ENCODE measurements at places on chromosomes 1 and 21.

DNA sequence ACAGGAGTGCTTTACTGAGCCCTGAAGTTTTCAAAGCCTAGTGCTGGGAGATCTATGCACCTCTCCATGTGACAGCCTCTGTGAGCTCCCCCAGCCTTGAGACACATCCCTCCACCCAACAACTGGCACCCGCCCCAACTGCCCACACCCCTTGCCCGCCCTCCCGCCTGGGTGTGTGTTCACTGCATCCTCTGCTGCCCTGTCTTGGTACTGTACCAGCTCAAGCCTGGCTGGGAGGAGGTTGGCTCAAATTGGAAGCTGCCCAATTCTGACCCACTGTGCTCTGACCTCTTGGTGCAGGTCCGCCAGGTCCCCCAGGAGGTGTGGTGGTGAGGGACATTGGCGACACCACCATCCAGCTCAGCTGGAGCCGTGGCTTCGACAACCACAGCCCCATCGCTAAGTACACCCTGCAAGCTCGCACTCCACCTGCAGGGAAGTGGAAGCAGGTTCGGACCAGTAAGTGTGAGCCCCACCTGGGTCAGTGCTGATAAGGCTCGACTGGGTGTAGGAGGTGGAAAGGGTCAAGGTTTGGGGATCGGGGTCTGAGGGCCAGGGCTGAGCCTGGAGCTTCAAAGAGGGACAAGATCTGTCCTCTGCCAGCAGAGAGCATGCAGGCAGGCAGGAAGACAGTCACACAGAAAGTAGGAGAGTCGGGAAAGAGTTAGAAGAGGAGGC is 18.0 kb downstream of the TMEM81 start:
- no peak for DNase-seq

DNA sequence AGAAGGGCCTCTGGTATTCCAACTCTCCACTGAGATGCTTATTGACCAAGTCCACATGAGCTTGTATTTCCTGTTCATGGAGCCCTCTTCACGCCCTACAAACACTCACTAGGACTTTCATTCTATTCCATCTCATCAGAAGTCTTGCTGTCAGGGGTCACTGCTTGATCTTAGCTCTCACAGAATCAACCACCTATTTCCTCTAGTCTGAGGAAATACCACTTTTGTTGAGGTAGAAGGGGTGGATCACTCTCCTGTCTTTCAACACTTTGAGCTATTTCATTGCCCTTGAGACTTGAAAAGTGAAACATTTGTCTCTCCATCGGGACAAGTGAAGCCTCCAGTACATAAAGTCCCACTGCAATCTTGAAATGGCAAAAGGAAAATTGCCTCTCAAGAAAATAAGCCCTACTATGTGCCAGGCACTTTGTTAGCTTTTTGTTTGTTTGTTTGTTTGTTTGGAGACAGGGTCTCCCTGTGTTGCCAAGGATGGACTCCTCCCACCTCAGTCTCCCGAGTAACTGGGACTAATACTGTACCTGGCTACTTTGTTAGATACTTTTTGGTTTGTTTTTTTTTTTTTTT is 19.8 kb upstream of the FAM110D start:
- no peak for DNase-seq

- DNase-seq = peak; percentile 76
These were observed 55.8 kb downstream of the SLC45A1 start for GRCh38 chr1:8373581-8374241.

DNA sequence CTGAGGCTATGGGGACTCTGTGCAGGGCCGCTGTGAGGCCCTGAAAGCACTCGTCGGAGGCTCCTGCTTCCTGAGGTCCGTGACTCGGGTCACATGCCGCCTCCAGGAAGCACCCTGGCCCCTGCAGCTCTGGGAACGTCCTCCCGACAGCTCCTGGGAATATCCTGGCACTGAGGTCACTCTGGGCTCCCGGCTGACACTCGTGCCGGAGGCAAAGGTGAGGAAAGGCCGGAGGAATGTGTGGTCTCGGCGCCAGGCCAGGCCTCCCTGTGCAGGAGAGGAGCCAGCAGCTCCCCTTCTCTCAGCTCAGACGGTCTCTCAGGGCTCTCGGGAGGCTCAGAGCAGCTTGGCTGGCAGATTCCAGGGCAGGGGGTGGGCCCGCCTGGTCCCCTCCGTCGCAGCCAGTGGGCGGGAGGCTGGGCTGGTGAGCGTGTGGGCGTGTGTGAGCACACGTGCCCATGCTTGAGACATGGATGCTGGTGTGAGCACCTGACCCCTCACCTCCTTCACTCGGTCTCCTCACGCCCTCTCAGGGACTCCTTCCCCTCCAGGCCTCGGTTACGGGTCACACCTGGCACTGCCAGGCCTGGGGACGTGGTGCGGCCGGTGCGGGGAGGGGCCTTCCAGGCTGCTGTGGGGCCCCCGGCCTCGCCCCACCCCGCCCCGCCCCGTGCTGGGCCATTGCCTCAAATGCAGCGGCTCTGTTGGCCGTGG is 5.5 kb upstream of the RNF223 start:
- DNase-seq = no peak

GRCh38 chr1:65440915-65441314 is 20.4 kb downstream of the LEPR start:
- no peak for DNase-seq

GRCh38 chr1:230632273-230632873 is 9.9 kb upstream of the COG2 start:
- DNase-seq = peak; percentile 10

DNA sequence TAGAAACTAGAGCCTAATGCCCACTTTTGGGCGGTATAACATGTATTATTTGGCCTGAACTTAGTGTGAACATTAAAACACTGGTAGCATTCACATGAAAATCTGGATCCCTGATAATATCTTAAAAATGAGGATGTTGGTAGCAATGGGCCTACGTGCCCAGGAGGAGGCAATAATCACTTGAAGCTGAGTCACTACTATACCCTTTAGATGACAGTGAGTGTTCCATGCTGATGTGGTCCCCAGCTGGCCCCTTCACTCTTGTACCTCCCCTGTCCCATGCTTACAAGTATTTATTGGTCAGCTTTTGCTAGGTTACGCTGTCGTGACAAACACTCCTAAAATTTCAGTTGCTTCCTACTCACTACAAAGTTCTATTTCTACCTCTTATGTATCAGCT is 23.0 kb upstream of the POU2F1 start:
- DNase-seq = no peak

- no peak for DNase-seq
These were observed 641.0 kb upstream of the CAMK1G start for GRCh38 chr1:208942394-208943130.

- DNase-seq = no peak
These were observed 163.2 kb upstream of the NBPF11 start for GRCh38 chr1:148315071-148315811.

- DNase-seq = no peak
These were observed 12.3 kb downstream of the ZMPSTE24 start for GRCh38 chr1:40270152-40270834.

DNA sequence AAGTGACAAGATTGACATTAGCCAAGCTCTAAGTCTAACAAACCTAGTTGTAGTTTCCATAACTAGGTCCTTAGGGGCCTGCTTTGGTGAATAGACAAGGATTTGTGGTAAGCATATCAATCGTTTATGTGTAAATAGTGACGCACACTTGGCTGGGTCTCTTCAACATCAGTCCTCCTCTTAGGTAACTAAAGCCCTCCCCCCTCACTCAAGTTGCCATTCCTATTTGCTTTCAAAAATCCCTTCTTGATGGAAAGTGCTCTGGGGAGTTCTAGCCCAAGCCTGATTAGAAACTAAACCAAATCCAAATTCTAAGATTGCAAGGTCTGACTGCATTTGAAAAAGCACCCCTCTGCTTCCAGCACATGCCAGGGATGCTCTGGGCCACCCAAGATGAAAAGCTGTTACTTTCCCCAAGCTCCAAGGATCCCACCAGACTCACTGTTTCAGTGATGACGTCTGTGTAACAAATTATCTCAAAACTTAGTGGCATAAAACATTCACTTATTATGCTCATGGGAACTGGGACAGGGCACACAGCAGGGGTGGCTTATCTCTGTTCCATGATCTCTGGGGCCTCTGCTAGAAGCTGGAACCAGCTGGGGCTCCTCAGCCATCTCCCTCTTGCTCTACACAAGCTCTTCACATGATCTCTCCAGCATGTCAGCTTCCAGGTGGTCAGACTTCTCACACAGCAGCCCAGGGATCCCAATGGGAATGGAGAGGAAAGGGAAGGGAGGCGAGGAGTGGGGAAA is 74.1 kb downstream of the RRAGC start:
- no peak for DNase-seq

GRCh38 chr1:164623805-164624204 is 64.8 kb downstream of the PBX1 start:
- no peak for DNase-seq

- no peak for DNase-seq
These were observed 37.0 kb downstream of the COL6A1 start for GRCh38 chr21:46018615-46019014.

DNA sequence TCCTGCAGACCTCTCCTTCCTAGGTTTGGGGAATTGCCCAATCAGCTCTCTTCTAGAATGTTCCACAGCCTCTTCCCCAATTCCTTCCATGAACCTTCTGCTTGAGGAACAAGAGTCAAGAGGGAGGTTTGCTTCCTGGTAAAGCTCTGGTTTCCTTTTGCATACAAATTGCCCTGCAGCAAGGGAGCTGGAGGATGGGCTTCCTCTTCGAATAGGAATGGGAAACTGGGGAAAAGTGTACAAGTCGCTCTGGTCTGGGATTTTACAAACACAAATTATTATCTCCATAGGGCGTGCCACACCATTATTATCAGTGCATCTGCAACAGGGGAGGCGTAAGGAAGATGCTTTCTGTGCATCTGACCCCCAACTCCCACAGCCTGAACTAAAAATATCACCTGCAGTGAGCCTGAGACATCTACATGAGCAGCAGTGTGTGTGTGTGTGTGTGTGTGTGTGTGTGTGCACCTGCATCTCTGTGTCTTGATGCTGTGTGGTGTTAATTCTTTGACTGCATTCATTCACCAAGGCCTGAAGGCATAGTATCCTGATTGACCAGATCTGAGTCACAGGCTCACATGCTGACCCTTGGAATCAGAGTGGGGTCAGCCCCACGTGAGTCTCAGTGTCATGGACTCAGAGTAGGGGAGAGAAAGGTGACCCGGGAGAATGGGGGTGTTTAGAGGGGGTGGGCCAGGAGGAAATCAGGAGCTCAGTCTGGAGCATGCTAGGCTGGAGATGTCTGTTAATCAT is 272.9 kb downstream of the KAZN start:
- DNase-seq = no peak

DNA sequence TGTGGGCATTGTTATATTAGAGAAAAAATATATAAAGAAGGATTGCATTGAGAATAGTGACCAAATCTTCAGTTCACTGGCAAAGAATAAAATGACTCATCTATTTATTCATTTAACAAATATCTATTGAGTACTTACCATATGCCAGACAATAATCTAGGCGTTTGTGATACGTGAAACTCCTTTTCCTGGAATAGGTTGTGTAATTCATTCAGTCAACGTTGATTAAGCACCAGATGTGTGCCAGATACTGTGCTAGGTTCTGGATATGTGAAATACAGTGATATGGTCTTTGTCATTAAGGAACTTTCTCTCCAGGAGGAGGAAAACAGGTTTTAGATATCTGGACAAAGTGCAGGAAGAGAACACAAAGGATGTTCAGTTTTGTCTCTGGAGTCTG is 344.5 kb downstream of the RWDD3 start:
- DNase-seq = no peak

- no peak for DNase-seq
These were observed 28.6 kb downstream of the LGR6 start for GRCh38 chr1:202221911-202222909.

- no peak for DNase-seq
These were observed 6.3 kb downstream of the CELSR2 start for GRCh38 chr1:109255678-109256077.

- DNase-seq = no peak
These were observed 2.3 kb downstream of the COQ8A start for GRCh38 chr1:226942392-226942791.

GRCh38 chr1:109613361-109614147 is 5.9 kb downstream of the GNAT2 start:
- DNase-seq = no peak

DNA sequence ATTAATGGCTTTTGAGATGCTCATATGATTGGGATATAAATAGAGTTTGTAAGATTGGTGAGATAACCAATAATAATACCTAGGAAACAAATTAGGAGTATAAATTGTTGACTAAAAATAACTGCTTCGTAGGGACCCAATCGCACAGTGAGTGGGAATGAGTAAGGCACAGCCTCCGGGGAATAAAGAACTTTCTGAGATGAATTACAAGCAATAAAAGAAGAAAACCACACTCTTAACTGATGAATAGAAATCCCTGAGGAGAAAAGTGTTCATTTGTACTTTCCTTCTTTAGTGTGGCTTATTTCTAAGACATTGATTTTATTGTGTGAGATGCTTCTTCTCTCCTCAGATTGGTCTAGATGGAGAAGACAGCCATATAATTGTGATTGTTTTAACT is 443.4 kb upstream of the PRMT6 start:
- DNase-seq = no peak

DNA sequence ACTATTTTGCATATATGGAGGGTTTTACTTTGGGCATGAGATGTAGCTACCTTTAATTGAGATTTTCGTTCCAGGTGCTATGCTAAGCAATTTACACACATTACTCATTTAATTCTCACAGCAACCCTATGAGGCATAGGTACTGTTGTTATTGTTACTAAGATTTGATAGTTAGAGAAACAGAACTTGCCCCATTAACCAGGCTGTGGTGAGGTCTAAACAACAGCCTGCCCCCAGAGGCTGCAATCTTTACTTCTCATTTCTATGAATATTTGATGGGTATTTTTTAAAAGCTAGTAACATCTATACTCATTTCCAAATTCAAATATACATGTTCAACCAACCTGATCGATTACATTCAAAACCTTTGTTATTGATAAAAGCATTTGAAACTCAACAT is 155.6 kb downstream of the GALNT2 start:
- no peak for DNase-seq

GRCh38 chr1:81695741-81696140 is 105.0 kb upstream of the ADGRL2 start:
- DNase-seq = peak; percentile 55

DNA sequence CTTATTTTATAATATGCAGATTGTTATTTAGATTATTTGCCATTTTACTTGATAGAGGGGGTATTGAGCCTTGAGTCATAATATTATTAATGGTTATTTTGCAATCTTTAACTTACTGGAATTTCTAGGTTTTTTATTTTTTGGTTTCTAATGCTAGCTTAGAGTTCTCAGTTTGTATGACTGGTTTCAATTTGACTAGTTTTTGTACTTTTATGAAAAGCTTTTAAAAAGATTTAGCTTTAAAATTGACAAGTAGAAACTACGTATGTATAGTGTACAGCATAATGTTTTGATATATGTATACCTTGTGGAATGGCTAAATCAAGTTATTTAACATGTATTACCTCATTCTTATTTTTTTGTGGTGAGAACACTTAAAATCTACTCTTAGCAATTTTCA is 41.5 kb downstream of the CEP350 start:
- DNase-seq = no peak

Measured in fibroblast of the conjunctiva (primary cell).